ENCODE measurements at places on chromosomes 16 and 17.

- peak; percentile 63 for DNase-seq
Observed at GRCh38 chr16:87956365-87957231, 5.4 kb downstream of the BANP start.

DNA sequence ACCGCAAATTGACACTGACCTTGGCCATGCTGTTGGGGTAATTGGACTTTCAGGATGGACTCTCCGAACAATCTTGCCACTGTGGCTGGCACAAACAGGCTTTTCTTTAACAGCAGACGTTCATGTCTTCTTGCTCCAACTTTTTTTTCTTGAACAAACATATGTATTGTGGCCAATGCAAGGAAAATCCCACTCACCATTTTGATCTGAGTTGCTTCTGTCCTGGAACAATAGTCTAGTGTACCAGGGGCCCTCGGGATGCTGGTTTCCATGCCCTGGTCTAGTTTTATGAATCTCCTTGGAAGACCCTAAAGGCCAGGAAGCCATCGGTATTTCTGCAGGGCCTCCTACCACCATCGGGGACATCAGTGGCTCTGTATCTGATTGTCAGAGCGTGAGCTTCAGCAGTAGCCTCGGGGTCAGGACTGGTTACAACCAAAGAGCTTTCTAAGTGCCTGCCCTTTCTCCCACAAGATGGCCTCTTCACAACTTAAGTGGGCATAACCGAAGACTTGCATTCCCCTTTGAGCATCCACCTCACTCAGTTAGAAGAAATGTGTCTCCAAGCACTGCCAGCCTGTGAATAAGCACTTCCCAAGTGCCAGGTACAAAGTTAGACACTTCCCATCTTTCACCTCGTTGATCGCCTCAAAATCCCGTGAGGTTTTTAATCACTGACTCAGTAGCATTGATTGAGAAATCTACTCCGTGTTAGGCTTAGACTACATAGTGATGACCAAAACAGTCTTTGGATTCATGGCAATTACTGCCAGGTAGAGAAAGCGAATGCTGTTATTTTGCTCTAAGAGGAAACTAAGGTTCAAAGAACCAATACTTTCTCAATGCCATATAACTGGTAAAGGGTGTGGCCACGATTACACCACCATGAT, 87.0 kb upstream of the TBX2 start:
- DNase-seq = no peak

GRCh38 chr16:2860826-2861567, 3.0 kb upstream of the PRSS22 start:
- DNase-seq = no peak

DNA sequence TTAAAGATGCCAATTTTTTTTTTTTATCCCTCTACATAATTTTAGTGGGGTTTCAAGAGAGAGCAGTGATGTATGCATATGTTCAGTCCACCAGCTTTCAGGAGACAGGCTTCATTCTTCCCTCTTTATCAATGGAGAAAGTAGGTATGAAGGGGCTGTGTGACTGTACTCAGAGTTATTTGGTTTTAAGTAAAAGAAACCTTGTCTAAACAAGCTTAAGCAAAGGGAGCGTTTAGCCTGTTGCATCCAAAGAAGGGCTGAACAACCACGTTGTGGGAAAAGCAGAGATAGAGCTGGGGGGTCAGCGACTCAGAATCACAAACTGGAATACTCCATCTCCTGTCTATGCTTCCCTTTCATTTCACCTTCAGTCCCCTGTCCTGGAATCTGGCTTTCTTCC, 50.4 kb upstream of the HAS3 start:
- no peak for DNase-seq

DNA sequence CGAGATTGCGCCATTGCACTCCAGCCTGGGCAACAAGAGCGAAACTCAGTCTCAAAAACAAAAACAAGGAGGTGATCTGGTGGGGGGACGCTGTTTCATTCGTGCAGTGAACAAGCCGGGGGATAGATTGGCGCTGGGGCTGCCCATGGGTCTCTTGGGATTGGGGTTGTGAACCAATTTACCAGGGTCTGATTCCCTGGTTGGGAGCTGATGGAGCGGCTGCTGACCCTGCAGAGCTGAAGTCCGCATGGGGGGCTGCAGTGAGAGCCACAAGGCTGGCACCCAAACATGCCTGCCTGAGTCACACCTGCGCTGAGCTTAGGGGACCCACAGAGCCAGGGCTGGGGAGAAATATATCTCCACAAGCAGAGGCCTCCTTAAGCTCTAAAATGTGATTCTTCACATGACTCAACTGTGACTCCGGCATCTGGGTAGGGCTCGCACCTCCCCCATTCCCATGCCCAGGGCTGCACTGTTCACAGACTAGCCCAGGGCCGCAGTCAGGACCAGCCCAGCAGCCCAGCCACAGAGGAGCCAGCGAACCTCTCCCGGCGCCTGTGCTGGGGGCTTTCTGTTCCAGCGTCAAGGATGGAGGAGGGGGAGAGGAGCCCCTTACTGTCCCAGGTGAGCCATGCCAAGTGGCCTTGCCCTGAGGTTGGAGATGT, 5.0 kb downstream of the TSPAN10 start:
- DNase-seq = no peak

DNA sequence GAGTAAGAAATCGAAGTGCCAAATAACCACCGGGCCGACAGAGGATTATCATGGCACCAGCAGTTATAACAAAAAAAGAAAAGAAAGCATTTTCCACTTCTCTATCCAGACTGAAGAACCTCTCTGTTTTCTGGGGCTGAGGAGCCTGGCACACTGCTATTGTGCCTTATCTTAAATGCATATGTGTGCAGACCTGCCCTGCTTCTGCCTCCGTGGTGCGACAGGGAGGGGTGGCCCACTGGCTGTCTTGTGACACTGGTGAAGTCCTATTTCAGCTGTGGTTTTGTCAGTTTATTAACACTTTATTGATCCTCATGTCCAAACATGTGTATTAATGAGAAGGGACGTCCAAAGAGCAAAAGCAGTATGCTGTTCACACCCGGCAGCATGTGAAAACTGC, 55.4 kb downstream of the CDK5R1 start:
- no peak for DNase-seq

- no peak for DNase-seq
Observed at GRCh38 chr17:39709319-39709997, 9.6 kb downstream of the ERBB2 start.

- DNase-seq = no peak
Observed at GRCh38 chr16:58448890-58449289, 51.1 kb upstream of the NDRG4 start.

DNA sequence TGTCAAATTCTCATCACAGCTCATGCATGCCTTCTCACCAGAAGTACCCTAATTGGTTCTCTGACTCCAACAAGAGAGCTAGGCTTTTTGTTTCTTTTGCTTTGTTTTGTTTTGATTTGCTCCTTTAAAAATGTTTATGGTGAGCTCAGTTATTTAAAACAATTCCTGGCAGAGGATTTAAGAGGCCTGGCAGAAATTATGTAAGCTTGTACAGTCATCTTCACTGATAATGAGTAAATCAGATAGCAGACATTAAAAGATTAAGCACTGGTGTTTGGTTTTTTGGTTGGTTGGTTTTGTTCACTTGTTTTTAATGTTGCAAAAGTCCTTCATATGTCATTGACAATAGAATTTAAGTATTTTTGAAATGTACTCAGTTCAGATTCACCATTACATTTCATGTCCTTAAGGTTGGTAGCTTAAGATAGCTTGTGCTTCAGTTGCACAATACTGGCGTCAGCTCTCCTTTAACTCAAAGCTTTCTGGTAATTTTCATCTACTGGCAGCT, 378.9 kb downstream of the CDH13 start:
- DNase-seq = no peak

GRCh38 chr17:17493249-17493985, 2.8 kb downstream of the RASD1 start:
- peak; percentile 71 for DNase-seq

DNA sequence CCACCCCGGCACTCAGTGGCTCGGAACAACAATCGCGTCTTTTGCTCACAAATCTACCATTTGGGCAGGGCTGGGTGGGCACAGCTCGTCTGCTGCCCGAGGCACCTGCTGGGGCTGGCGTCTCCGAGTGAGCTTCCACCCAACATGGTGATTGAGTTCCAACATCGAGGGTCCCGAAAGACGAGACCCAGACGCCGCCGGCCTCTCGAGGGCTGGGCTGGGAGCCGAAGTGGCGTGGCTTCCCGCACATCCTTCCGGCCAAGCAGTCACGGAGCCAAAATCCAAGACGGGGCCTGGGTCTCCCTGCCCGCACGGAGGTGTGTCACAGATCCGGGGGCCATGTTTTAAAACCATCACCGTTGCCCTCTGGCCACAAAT, 7.5 kb upstream of the ZFPM1 start:
- no peak for DNase-seq

GRCh38 chr17:18246880-18247612, 11.5 kb downstream of the FLII start:
- peak; percentile 96 for DNase-seq

GRCh38 chr17:79890706-79891105, 51.5 kb upstream of the CBX4 start:
- no peak for DNase-seq

DNA sequence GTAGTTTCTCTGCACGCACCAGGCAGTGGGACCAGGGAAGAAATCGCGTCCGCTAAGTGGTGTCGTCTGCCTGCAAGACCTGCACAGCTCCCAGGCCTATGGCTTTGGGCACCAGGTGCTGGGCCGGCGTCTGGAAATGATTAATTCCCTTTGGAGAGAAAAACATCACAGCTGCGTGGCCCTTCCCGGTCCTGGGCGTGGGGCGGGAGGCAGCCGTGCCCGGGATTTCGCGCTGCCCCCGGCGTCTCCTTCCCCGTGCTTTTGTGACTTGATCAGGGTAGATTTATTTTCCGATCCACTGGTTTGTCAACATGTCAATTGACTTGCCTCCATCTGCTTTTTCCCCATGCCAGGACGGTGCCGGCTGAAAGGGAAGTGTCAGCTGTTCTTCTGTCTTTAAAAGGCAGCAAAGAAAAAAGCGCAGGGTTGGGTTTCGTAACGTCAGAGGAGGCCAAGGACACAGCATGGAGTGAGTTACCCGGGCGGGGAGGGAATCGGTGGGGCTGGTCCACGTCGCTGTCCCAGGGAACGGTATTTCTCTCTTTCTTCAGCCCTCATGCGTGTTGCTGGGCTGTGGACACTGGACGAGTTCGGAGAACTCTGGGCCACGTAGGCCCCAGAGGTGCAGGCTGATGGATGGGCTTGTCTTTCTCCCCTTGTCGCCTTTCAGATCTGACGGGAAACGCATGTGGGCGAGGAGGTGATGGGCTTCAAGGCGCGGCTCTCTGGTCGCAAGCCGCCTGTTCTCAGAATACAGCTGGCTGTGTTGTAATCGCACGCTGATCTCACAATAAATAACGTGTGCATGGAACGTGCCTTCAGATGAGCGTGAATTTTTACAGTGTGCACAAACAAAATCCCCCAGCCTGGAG, 188.1 kb upstream of the ZNF469 start:
- no peak for DNase-seq

GRCh38 chr16:86062271-86062965, 163.5 kb downstream of the IRF8 start:
- peak; percentile 13 for DNase-seq

DNA sequence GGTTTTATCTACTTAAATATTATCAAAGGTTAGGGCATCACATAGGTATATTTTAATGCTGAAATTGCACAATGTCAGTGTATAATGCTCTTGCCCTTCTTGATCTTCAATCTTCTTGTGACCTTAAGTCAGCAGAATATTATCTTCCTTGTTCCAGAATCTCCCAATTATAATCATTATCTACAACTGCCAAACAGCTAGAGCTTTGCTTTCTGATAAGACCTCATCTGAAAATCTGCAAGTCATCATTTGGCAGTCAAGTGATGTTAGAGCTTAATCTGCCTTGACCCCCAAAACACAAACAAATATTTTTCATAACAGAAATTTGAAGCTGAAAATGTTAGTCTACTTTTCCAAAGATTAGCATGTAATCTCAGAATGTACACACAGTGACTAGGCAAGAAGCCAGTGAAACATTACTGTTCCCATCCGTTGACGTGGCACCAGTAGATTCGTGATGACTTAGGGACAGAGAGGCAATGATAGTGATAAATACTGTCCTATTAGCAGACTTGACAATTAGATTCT, 19.8 kb downstream of the REXO5 start:
- no peak for DNase-seq

GRCh38 chr16:8375232-8375587, 215.1 kb downstream of the TMEM114 start:
- DNase-seq = no peak

GRCh38 chr17:83156408-83156807, 77.0 kb downstream of the METRNL start:
- no peak for DNase-seq

GRCh38 chr16:2720064-2720457, at the start of gene PRSS27:
TSS of gene PRSS27 (minus strand) at chr16:2720224. CDS start at chr16:2720160, 64 bp downstream.
- DNase-seq = no peak

DNA sequence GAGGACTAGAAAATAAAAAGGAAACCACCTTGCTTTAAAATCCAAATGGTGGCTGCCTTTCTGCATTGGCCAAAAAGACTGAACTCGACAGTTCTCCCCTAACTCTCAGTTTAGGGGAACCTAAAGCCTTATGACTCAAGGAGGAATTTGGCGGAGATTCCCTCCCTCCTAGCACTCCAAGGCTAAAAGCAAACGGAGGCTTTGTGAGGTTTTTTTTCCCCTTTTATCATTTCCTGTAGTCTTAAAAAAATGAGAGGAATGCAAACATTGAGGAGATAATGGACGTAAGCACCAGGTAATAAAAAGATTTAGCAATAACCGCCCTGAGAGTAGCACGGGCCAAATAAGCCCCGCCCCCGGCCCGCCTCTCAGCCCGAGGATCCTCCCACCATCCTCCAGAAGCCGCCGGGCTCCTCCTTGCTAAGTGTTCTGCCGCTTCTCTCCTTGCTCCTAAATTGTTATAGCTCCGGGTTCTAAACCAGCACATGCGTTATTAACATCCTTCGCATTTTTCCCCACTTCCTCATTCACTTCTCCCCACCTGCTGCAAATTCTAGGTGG, 5.8 kb upstream of the KIFC3 start:
- peak; percentile 82 for DNase-seq

DNA sequence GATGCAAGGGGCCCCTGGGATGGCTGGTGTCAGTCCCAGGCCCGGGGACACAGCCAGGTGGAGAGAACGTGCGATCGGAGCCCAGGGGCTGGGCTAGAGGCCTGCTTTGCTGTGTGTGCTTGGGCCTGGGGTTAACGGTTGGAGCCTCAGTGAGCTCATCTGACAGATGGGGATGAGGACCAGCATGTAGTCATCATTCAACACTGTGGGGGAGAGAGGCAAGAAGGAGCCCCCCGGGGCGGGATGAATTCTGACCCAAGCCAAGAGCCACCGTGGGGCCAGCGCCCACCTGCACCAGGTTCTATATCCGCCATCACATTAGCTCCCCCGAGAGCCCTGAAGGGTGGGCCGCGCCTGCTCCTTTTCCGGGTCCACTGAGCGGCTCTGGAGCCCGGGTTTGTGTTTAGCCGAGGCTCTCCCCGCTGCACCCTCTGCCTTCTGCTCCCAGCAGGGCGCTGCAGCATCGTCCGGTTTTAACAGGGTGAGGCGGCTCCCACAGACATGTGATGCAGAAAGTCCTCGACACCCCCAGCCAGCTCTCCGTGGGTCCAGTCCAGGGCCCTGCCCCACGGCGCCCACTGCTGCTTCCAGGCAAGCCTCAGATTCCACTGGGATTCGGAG, 365.7 kb downstream of the SEC14L1 start:
- DNase-seq = no peak

Measured in left colon (tissue), 2 donors.